Bronchial smooth muscle cell (primary cell): ENCODE measurements at places on chromosomes 3 and 15. TPM values are rescaled to one million over a fixed set of nuclear protein-coding genes. Genes with fewer than 3 reads are reported as not detected.

The XPC gene
- 61.8 and 95.1 TPM in 2 replicates for total RNA-seq

The ITGA11 gene
- 0.63 and 22.3 TPM in 2 replicates for total RNA-seq

The DCBLD2 gene
- total RNA-seq, result 48.5 and 87.0 TPM in 2 replicates

The KLHL6 gene
- under 0.01 TPM in 1 of 2 replicates, not detected in the other for total RNA-seq

The TERC gene
- total RNA-seq, result 19.6 and 290 TPM in 2 replicates
